Stimulated activated CD8-positive, alpha-beta memory T cell treated with anti-CD3 and anti-CD28 coated beads, Interleukin-15, amount 100 ng/mL, for 48 hours (primary cell): ENCODE measurements at places on chromosomes 7 and 10.
A peak's percentile ranks its signal among the peaks of the same experiment; 100 is the strongest.

GRCh38 chr10:127046975-127047877, 142.0 kb downstream of the DOCK1 start:
- no peak for DNase-seq

DNA sequence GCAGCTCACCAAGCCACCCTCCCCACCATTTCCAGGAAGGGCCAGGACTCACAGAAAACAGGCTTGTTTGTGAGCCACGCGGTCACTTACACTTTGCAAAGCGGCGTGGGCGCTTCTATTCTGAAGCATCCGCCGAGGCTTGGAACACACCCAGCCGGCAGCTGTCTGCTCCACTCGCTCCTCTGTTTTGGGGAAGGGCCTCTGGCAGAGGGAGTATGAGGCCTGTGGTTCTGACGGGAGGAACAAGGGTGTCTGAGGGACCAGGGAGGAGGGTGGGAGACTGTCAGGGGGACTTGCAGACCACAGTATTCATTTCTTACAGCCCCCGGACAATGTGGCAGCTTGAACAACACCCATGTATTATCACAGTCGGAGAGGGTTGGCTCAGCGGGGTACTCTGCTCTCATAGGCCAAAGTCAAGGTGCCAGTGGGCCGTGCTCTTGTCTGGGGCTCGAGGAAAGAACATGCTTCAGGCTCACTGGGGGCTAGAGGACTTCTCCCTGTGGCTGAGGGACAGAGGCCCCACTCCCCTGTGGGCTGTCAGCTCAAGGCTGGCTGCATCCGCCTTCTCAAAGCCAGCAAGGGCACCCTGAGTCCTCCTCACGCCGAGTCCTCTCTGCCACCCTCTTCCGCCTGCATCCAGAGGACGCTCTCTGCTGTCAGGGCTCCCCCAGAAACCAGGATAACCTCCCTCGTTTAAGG, 60.4 kb upstream of the FAM20C start:
- no peak for DNase-seq

DNA sequence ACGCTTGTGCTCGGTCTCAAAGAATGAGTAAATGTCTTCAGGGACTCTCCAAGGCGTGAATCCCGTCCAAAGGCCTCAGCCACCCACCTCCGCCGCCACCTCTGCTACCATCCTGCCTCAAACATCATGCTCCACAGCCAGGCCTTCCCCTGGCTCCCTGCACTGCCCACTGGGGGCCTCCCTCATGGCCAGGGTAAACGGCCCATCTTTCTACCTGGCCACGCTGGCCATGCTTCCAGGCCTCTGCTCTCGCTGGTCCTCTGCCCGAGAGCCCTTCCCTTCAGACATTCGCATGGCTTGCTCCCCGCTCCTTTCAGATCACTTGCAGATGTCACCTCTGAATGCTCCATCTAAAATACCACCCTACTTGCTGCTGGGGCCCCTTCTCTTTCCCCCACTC, 40.2 kb downstream of the ZNF783 start:
- DNase-seq, result no peak

- no peak for DNase-seq
Measured at GRCh38 chr10:124124769-124125161, 31.4 kb upstream of the CHST15 start.

- no peak for DNase-seq
Measured at GRCh38 chr7:7519528-7519927, 16.1 kb downstream of the COL28A1 start.

GRCh38 chr7:114375907-114376306, 38.7 kb upstream of the FOXP2 start:
- DNase-seq, result no peak

GRCh38 chr7:86968618-86969017, 90.8 kb downstream of the ELAPOR2 start:
- no peak for DNase-seq

GRCh38 chr10:58574058-58574457, 61.4 kb downstream of the BICC1 start:
- no peak for DNase-seq

GRCh38 chr7:94623820-94624219, 32.1 kb downstream of the SGCE start:
- no peak for DNase-seq

DNA sequence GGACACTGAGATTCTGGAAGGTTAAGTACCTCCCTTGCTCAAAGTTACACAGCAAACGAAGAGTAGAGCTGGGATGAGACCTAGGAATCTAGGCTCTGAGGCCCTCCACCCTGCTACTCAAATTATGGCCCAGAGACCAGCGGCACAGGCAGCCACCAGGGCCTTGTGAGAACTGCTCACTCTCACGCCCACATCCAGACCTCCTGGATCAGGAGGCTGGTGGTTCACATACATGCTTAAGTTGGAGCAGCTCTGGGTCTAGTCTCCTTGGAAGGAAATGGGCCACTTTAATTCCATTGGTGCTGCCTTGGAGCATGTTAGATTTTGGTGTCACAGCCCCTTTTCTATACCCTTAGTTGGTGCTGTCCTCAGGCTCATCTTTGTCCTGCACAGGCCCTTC, 41.9 kb downstream of the ADRA2A start:
- no peak for DNase-seq

GRCh38 chr10:7756360-7756992, 31.3 kb downstream of the KIN start:
- DNase-seq, result no peak

GRCh38 chr7:158646766-158647474, 57.7 kb downstream of the NCAPG2 start:
- no peak for DNase-seq

DNA sequence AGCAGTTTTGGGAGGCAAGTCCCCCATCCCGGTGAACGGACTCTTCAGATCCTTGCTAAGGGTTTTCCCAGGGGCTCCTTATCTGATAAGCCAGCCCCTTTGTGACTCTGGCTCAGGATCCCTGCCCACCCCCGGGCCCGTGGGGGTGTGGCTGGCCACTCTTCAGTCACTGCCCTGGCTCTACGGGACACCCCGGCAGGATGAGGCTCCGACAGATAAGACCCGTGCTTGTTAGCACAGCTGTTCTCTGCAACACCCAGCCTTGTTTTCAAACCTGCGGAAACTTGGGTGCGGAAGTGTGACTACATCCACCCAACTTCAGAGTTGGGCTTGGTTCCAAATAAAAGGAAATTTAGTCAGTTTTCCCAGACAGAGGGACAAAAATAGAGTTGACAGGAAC, 66.7 kb upstream of the PODXL start:
- DNase-seq, result no peak

DNA sequence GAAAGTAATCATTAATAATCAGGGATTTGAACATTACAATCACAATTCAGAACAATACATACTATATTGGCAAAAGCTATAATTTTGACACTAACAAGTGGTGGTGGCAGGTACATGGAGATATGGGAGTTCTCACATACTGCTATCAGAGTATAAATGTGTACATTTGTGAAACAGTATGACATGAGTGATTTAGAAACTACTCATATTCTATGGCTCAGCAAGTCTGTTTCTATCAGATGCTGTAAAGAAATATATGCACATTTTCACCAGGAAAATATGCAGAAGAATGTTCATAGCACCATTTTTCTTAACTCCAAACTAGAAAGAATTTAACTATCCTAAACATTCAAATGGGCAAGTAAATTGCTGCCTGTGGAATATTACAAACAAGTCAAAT, 620.0 kb downstream of the SH2D4B start:
- no peak for DNase-seq

DNA sequence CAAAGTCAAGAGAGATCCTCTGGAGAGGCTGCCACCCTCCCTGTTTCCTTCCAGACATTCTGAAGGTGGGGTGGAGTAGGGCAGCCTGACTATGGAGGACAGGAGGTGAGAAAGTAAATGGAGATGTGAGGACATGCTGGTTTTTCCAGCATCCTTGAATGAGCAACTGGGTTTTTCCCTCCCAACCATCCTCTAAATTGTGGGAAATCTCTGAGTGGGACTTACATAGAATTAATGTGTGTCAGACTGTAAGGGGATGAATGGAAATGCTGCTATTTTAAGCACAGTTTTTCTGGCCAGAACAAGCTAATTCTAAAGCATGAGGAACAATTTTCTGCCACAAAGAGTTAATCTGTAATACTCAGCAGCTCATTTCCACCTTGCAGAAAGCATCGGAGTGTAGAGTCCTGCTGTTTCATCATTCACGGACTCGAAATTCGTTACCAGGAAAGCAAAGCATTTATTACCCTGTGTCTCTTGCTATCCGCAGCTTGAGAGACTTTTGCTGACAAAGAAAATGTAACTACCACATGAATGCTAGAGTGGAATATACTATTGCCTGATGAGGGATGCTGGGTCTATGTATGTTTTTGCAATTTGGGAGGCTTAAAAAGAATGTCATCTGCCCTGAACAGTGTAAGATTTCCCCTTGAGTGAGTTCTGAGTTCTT, 213.0 kb downstream of the CELF2 start:
- DNase-seq, result no peak

DNA sequence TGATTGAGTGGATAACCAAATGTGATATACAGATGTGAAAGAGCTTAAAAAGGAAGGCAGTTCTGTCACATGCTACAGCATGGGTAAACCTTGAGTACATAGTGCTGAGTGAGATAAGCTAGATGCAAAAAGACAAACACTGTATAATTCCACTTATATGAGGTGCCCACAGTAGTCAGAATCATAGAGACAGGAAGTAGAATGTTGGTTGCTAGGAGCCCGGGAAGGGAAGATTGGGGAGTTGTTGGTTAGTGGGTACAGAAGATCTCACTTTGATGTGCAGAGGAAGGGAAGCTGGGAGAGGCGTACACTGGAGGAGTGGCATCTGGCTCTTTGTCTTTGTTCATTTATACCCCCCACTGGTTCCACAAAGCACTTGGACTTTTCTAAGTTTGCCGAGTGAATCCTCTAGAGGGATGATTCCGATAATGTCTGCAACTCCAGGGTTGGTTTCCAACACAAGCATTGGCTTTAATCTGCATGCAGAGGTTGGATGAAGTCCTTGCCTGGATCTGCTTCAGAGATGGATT, 39.5 kb downstream of the TSPAN14 start:
- no peak for DNase-seq

GRCh38 chr10:33309406-33309805, 25.1 kb downstream of the NRP1 start:
- DNase-seq, result no peak

- DNase-seq, result no peak
Measured at GRCh38 chr7:6158424-6159096, 113.9 kb downstream of the CYTH3 start.

DNA sequence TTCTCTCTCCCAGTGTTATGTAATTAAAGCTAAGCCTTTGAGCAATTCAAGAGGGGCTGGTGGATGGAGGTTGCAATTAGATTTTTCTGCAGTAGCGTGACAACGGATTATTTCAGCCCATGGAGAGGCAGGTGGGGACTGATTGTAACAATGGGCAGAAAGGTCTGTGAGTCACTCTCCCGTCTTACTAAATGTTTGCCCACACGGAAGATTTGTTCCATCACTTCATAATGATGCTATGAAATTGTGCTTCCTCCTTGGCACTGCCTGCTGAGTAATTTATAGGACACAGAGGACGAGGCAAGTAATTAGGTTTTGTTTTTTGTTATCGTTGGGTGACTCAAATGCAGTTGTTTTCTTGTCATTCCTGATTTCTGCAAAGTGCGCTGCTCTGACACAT, 594.5 kb upstream of the DPP6 start:
- no peak for DNase-seq

DNA sequence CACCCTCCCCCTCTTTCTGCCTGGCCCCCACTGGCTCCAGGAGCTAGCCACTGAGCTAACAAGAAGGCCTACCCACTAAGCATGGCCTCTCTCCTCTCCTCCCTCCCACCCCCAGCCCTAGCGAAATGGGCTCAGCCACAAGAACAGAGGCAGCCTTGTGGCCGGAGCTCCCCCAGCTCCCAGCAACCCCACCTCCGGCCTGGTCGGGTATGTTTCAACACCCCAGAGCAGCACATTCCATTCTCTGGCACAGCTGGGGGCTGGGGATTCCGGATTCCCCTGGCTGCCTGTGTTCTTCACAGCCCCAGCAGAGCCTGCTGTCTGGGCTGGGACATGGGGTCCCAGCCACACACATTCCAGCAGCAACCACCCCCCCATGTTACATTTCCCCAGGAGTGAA, 9.0 kb downstream of the SFRP5 start:
- DNase-seq, result no peak

- no peak for DNase-seq
Measured at GRCh38 chr7:114986190-114987180, 64.6 kb downstream of the MDFIC start.

GRCh38 chr10:69955897-69956740, 96.5 kb upstream of the MACROH2A2 start:
- DNase-seq, result no peak

DNA sequence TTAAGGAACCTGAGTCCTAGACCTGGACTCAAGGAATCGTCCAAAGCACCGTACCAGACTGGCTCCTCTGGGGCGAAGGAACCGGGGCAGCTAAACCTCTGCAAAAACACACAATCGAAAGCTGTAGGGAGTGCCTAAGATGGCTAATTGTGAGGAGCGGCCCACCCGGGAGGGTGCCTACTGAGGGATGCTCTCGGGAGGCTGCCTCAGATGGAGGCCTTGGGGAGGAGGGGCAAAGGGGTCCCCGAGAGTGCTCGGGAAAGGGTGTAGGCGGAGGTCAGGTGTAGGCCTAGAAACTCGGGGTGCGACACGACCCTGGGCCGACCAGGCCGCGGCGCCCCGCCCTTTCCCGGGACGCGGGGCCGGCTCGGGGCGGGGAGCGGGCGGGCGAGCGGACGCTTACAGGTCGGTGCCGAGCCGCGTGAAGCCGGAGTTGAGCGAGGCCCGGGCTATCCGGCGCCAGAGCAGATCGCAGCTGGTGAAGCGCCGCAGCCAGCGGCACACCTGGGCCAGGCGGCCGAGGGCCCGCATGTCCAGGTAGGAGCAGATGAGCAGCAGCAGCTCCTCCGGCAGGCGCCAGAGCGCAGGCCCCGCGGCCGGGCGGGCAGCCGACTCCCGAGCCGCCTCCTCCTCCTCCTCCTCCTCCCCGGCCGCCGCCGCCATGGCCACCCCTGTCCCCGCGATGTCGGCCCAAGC, 844 bp downstream of the FBXW4 start:
- DNase-seq, result peak; percentile 56

- no peak for DNase-seq
Measured at GRCh38 chr10:69220041-69220451, at the start of gene HKDC1. TSS of gene HKDC1 (plus strand) at chr10:69220332. CDS start at chr10:69220436, 104 bp downstream.

DNA sequence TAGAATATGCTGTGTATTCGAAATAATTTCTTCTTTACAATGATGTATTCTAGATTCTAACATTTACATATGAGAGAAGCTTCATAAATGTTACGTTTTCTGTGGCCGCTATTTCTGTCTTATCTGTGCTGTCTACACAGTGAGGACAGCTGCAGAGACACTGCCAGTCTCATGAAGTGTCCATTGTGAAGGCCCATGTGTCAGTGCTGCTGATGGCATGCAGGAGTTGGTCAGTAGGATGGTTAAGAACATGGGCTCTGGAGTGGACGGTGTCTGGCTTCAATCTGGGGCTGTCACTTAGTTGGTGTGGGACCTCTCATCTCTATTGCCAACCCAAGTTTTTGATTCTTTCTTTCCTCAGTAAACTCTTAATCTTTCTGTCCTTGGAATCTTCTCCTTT, 137.3 kb downstream of the SDK1 start:
- no peak for DNase-seq
